ENCODE measurements at places on chromosomes 2 and 18.

- DNase-seq, result no peak
Measured at GRCh38 chr2:134031539-134031938, 222.3 kb upstream of the MGAT5 start.

DNA sequence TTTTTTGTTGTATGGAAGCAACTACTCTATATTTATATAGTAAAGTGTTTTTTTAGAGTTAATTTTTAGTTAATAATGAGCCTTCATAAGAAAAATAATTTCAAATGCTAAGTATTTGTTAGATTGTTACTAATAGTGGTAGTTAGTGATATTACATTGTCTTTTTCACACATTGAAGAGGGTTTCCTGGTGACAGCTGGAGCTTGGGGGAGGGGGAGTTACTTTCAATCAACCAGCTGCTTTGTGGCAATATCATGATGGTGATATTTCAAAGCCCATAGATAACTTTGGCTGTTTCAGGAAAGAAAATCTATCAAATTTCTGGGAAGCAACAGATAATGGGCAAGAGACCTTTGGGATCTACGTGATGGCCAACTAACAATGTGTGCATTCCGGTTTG lies 4.1 kb downstream of the RHBDD1 start:
- no peak for DNase-seq

GRCh38 chr18:29123706-29124530 lies 947.0 kb upstream of the CDH2 start:
- DNase-seq, result no peak

- DNase-seq, result no peak
Measured at GRCh38 chr18:55777666-55778304, 189.8 kb upstream of the TCF4 start.

DNA sequence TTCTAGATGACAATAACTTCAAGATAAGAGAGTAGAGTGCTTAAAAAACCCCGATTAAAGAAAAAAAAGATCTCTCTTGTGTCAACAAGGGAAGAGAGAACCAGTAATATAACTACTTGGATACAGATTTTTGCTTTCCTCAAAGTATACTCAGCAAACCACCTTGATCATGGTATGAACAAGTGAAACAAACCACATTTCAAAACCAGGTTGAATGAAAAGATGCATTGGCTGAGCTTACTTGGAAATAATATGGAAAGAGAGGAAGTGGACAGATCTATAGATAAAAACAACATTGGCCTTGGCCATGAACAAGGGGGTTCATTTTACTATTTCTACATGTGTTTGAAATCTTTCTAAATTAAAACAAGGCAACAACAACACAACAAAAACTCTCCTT lies 50.1 kb downstream of the ATP8B1 start:
- DNase-seq, result no peak

GRCh38 chr2:226135861-226136548 lies 663.6 kb downstream of the IRS1 start:
- DNase-seq, result no peak

DNA sequence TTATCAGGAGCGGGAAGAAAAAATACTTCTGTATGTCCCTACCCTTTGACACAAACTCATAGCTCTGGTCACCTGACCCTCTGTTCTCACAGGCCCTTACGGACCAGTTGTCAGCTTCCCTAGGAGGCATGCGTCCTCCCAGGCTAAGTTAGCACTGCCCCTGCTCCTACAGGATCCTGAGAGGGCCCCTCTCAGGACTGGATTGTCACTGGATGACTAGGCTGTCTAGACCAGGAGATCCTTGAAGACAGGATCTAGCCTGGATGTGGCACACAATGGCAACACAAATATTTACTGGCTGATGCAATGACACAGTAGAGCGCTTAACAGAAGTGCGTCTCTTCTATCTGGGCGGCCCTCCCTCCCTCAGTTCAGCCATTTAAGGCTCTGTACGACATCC lies 7.7 kb downstream of the FAM228A start:
- DNase-seq, result no peak

- DNase-seq, result no peak
Measured at GRCh38 chr18:24220318-24220688, 81.4 kb downstream of the CABYR start.

- no peak for DNase-seq
Measured at GRCh38 chr2:112482309-112483041, 519 bp downstream of the TTL start.

GRCh38 chr2:215371915-215372897 lies 60.3 kb downstream of the ATIC start:
- DNase-seq, result no peak

- DNase-seq, result no peak
Measured at GRCh38 chr2:223999862-224000261, 39.2 kb downstream of the SERPINE2 start.

GRCh38 chr2:12732651-12733050 lies 15.9 kb downstream of the TRIB2 start:
- no peak for DNase-seq

DNA sequence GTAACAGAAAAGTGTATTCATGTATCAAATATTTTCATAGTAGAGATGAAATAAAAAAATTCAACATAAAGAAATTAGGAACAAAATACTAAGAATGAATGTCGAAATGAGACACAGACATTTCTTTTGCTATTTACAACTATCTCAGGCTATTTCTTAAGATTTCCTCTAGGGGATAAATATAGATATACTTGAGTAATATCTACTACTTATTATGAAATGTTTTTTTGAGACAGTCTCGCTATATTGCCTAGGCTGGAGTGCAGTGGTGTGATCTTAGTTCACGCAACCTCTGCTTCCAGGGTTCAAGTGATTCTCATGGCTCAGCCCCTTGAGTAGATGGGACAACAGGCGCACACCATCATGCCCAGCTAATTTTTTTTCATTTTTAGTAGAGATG lies 326.1 kb downstream of the RNF144A start:
- no peak for DNase-seq

- DNase-seq, result no peak
Measured at GRCh38 chr2:160583813-160584537, 90.4 kb upstream of the RBMS1 start.

GRCh38 chr2:20322527-20323300 lies 27.9 kb downstream of the PUM2 start:
- DNase-seq, result no peak

DNA sequence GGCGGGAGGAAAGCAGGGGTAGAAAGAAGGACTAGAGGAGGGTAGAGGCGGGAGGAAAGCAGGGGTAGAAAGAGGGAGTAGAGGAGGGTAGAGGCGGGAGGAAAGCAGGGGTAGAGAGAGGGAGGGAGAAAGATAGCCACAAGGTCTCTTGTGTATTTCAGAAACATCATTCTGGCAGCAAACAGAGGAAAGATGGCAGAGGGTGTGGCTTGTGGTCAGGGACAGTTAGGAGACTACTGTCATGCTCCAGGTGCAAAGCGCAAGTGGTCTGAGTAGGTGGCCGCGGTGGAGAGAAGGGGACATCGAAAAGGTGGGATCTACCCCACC lies 82.4 kb upstream of the TAF1B start:
- DNase-seq, result no peak

DNA sequence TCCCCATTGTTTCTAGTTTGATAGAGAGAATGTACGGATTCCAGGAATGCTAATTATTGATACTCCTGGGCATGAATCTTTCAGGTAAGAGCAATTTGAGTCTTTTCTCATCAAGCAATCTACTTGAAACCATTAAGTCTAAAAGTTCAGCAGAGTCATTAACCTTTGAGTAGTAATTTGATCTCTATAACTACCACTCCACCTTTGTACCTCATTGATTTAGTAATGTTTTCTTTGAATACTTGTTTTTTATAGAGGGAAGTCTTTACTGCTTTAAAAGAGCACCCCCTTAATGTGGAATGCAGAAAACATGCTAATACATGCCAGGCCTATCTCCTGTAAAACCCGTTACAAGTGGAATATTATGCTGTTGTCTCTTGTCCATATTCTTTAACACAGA lies 45.0 kb downstream of the EIF5B start:
- no peak for DNase-seq

DNA sequence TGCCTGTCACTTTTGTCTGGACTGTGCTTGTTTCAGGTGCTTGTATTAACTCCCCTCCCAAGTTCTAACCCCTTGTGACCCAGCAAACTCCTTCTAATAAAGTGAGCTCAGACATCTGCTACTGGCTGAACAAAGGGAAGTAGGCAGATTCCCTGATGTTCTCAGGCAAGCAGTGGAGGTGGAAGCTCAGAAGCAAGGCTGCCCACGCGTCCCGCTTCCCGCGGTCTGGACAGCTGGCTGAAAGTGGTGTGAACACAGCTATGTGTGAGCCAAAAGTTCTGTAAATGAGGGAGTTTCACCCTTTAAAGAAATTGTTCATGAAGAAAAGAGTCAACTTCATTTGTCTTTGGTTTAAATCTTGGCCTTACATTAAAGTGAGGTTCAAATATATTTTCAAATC lies 40.0 kb downstream of the NAPG start:
- DNase-seq, result no peak

DNA sequence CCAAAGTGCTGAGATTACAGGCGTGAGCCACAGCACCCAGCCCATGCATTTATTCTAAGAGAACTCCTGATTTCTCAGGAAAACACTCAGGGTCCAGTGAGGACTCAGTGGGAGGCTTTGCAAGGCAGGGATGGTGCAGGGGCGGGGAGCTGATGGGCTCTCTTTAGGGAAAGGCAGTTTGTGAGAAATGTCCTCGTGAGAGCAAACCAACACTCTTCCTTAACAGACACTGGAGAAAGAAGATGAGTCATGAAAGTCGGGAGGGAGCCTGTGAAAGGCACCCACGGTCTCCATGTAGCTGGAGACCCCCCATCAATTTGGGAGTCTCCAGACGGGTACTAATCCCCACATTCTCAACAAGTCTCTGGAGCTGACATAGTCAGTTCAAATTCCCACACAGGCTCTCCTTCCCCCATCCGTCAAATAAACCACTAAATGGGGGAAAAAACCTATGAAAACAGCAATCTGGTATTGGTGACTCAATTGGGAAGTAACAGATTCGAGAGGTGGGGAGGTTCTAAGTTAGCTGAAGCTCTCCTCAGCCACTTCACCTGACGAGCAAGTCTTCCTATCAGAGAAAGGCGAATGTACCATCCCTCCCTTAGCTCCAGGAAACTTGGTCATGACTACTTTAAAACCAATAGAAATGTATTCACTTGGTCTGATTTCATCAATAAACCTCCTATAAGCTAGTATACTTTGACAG lies 11.0 kb upstream of the CREG2 start:
- DNase-seq, result no peak

DNA sequence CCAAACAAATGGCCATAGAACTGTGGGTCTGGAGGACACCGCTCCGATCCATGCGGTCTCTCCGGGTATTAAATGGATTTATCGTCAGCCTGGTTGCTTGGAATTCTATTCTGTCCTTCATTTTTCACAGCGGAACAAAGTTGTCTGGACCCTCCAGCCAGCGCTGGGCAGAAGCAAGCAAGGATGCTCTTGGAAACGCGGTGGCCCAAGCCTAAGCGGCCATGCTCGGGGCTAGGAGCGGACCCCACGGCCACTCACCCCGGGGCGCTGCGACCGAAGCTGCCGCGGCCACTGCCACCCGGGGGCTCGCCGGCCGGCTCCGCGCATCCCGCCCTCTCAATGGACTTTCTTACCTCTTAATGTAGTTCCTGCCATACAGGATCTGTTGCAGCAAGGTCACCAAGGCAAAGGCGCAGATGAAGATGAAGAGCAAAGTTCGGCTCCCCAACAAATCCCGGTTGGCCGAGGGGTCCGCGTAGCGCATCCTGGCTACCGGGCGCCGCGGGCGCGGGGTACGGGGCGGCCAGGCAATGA lies 761 bp downstream of the ST8SIA5 start:
- no peak for DNase-seq

DNA sequence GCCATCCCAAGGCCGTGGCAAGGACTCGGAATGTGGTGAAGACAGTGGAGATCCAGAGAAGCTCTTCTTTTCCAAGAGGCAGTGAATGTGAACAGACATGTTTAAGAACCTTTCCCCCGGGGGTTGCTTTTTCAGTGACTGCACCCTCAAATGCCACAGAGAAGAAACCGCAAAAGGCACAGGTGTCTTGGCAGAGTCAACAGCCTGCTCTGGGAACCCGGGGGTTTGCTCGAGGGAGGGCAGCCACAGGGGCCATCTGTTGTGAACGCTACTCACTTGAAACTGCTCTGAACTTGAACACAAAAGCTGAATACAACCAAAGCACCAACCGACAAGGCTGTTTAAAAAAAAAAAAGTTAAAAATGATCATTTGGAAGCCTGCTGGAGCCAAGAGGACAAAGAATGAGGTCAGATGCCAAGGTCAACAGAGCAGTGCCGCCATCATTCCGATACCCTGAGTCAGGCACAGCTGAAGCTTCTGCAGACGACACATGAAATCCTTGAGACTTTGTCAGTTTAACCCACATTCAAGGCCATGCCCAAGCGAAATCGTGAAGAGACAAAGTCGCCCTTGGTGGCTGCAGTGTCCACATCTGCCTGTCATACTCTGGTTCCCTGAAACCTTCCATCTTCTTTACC lies 47.4 kb downstream of the PSMG2 start:
- DNase-seq, result no peak

DNA sequence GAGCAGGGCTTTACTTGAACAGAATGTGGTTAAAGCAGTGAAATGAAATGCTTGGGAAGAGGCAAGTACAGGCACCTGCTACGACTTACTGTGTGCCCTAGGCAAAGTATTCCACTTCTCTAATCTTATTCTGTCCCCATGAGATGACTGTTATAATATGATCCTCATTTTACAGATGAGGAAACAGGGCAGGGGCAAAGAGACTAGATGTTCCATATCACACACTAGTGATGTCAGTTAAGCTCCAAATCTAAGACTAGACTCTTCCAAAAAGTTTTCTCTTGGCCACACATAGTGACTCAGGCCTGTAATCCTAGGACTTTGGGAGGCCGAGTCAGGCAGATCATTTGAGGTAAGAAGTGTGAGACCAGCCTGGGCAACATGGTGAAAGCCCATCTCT lies 235.0 kb downstream of the SETBP1 start:
- no peak for DNase-seq

GRCh38 chr2:28274911-28275685 lies 117.6 kb upstream of the FOSL2 start:
- DNase-seq, result no peak

GRCh38 chr18:68244786-68245185 lies 470.1 kb downstream of the TMX3 start:
- DNase-seq, result no peak

DNA sequence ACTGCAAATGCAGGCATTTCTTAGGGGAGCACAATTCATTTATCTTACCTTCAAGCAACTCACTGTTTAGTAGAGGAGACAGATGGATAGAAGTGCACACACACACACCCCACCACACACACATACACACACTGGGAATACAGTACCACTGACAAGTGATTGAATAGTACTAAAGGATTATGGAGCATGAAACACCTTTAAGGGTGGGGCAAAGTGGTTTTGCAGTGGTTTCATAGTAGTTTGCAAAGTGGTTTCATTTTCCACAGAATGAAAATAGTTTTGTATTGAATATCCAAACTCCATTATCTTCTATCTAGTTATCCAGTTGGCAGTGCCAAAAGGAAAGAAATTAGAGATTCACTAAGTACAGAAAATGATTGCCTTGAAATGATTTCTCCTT lies 18.9 kb downstream of the KIF5C start:
- DNase-seq, result no peak

All from omental fat pad (tissue), 4 donors.